NCI-H2171 treated with DMSO at 0.1 percent for 48 hours (cell line): ENCODE measurements at places on chromosomes 12 and 14.

- DNase-seq, result peak; percentile 53
These were observed 213.2 kb downstream of the C12orf50 start for GRCh38 chr12:87815771-87816585.

- no peak for DNase-seq
These were observed 68.5 kb downstream of the RASSF3 start for GRCh38 chr12:64678835-64679234.

DNA sequence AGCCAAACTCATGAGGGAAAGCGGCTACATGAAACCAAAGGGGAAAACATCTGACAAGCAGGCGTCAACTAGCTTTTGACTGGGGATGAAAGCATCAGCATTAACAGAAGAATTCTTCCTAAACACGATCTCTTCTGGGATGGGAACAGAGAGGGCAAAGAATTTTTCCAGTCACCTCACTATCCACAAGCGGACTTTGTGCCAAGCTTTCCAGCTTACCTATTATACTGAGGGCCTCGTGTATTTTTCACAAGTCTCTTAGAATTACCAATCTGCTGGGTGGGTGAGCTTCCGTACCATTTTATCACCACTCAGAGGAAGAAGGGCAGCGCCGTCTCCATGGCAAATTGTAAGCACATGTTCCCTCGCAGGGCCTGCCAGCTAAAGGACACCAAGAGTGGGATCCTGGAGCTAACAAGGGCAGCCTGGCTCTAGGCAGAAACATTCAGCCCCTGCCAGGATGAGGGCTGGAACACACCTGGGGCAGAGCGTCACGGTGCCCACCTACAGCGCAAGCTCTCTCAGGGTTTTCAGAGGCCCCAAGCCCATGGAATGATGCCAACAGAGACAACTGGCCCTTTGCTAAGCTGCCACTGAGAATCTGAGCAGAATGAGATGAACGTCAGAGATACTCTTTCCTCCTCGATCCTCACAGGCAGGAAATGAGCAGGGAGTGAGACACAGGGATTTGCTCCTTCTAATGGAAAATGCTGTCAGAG is 74.6 kb downstream of the CHGA start:
- no peak for DNase-seq

DNA sequence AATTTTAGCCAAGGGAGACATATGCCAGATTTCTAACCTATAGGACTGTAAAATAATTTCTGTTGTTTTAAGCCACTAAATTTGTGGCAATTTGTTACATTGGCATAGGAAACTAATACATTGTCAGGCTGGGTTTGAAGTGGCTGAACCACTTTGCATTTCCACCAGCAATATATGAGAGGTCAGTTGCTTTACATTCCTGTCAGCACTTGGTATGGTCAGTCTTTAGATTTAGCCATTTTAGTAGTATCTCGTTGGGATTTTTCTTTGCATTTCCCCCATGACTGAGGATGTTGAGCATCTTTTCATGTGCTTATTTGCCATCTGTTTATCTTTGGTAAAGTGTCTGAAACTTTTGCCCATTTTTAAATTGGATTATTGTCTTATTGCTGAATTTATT is 3.9 kb downstream of the PALS1 start:
- no peak for DNase-seq

DNA sequence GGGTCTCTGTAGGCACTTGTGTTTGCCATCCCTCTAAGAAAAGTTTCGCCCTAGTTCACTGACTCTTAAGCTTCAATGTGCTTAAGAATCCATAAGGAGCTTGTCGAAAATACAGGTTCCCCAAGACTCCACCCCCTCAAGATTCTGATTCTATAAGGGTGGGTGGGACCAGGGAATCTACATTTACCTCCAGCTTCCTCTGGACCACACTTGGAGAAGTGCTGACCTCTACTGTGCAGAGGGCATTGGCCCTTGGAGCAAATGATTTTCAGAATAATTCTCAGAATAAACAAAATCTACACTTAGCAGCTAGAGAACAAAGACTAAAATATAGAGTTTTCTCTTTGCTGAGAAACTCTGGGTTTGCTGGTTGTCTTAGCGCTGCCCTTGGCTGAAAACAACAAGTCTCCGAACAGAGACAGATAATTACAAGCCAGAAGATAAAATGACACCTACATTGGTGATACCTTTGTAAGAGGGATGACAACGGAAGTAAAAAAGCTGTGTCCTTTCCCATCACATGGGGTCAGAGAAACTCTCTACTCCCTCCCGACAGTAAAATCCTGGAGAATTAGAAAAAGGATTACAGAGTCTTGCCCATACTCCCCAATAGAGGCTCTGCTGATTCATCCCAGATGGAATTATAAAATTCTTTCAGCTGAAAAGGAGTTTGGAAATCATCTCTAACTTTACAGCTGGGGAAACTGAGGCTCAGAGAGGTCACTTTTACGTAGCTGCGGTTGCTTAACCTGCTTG is 4.8 kb downstream of the TGFB3 start:
- no peak for DNase-seq

DNA sequence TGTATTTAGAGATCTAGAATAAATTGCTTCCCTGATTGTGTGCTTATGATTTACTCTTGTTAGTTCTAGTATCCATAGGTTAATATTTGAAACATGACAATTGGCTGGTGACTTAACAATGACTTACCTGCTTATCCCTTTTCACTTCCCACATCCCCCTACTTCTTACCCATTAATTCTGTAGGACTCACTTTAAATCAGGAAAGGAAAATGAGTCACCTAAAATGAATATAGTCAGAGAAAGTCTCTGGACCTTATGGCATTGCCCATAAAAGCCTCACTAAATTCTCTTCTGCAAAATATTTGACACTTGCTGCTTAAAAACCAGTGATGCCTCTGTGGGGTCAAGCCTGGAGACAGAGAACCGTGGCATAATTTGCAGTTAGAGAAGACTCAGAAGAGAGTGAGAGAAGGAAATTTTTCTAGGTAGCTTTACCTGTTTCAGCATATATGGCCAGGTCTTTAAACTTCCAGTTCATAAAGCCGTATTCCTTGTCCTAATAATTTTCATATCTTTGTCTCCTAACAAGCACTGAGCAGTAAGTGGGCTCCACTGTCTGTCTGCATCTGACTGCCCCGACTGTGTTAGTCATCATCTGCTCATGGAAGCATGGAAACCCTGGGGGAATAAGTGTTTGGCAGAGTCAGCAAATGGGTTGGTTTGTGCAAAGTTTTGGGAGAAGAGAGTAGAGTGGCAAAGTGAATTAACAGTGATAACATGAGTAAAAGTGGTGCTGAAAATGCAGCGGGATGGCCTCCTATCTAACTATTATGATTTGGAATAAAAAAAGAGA is 294.4 kb downstream of the AKAP6 start:
- DNase-seq, result no peak

DNA sequence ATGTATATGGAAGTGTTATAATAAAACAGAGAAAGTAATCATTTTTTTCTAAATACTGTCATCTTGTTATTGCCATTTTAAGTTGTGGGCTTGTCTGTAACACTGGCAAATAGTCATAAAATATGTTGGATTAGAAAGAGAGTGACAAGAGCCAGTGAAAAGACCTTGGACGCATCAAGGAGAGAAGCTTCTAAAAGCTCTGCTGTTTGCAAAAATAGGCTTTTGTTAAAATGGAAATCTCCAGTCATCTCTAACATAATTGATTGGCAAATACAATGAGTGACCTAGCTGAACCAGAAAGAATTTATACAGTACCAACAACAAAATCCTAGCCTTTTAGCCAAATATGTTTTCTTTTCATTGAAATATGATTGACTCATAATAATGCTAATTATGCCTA is 245.8 kb upstream of the RMST start:
- no peak for DNase-seq

- no peak for DNase-seq
These were observed 64.1 kb upstream of the HIF1A start for GRCh38 chr14:61631045-61631687.

GRCh38 chr14:56147986-56148901 is 30.0 kb downstream of the PELI2 start:
- peak; percentile 35 for DNase-seq

- peak; percentile 70 for DNase-seq
These were observed 716 bp downstream of the TMEM179 start for GRCh38 chr14:104603711-104604401.

DNA sequence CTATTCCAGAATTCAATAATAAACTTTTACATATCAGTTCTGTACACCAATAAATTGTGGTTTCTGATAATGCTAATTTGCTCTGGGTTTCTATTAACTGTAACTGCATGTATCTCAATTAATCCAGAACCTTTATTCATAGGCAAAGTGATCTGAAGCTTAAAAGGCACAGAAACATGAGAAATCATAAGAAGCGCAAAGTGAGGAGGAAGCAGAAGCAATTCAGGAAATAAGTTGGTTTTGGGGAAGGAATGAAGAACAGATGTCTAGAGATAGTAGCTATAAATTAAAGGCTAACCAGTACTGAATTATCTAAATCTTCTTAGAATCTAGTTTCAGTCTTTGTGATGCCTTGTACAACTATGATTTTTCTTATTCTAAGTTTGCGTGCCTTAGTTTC is 24.6 kb downstream of the KERA start:
- no peak for DNase-seq

GRCh38 chr14:22188318-22188717 is 400.7 kb downstream of the DAD1 start:
- DNase-seq, result no peak

DNA sequence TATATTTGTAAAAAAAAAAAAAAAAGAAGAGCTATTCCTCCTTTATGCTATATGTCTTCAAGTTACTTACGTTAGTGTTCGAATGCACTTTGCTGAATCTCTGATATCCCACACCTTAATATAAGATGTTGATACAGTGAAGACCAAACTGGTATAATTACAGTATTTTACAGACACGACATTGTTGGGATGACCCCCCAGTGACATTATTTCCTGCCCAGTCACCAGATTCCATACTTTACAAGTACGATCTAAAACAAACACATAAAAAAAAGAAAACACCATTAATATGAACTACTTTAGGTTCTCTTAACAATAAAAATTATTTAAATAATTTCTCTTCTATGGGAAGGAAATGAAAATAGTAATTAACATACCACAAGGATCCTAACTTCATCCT is 133.4 kb downstream of the KIF21A start:
- DNase-seq, result no peak

DNA sequence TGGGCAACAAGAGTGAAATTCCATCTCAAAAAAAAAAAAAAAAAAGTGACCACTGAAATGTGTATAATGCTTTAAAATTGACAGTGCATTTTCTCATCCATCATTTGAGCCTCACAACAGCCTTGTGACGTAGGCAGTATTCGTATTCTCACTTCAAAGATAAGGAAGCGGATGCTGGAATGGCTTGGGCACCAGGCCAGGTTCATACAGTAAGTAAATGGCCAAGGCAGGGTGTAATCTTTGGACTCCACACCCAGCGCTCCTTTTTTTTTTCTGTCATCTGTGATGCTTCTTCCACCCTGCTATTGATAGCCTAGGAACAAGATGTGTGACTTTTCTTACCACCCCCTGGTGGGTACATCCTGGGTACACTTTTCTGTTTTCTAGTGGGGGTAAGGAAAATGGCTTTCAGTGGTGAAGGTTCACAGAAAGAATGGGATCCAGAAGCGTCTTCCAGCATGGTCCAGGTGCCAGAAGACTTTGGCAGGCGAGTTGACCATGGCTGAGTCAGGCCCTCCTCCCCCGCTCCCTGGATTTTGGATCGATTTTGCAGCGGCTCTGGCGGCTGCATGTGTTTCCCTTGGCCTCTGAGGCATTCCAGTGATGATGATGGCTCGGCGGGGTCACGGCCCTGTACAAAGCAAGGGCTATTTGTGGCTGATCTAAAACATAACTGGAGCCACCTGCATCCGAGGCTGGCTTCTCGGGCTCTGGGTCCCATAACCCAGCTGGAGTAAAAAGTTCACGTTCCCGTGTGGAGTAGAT is 110.6 kb downstream of the CACNA1C start:
- DNase-seq, result no peak

DNA sequence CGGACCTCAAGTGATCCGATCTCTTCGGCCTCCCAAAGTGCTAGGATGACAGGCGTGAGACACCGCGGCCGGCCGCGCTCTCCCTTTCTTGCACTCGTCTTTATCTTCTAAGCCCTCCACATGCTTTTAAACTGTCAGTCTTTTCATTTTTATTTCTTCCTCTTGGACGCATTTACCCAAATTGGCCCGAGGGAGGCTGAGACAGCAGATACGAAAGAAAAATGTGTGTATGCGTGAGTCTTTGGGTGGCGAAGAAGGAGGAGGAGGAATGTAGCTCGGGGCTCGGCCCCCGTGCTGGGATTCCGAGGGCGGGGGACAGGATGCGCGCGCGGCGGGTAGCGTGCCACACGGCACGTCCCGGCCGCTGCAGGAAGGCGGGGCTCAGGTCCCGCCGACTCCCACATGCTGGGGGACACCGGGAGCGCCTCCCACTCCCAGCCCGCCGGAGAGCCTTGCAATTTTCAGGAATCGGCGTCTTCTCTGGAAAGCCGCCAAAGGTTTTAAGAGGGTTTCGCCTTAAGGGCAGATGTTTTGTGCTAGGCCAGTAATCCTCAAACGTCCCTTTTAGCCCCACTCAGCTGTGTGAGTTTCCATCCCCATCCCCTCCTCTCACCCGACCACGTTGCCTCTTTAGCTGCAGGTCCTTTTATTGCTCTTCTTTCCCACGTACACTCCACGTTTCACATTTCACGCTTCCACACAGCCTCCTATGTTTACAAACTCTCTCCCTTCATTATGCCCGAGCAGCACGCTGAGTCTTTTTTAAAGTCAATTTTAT is 34.7 kb upstream of the SLC2A3 start:
- peak; percentile 100 for DNase-seq

- DNase-seq, result no peak
These were observed 154.1 kb upstream of the GRIP1 start for GRCh38 chr12:66832997-66833396.

GRCh38 chr12:47346251-47347019 is 266.7 kb upstream of the AMIGO2 start:
- DNase-seq, result no peak

DNA sequence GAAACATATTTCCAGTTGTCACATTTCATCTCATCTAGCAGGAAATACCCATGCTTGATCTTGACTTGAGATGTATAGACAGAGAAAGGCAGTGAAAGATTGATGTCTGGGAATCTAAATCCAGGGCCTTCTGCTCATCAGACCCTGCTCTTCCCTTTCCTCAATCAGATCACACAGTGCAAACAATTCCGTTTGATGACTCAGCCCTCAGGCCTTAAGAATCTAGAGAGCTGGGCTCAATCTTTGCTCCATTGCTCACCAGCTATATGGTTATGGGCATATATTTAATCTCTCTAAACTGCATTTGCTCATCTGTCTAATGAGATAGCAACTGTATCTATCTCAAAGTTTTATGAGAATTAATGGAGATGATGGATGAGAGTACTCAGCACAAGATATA is 201.8 kb upstream of the CCDC196 start:
- no peak for DNase-seq

- DNase-seq, result no peak
These were observed 3.7 kb upstream of the TM9SF1 start for GRCh38 chr14:24198814-24199524.

DNA sequence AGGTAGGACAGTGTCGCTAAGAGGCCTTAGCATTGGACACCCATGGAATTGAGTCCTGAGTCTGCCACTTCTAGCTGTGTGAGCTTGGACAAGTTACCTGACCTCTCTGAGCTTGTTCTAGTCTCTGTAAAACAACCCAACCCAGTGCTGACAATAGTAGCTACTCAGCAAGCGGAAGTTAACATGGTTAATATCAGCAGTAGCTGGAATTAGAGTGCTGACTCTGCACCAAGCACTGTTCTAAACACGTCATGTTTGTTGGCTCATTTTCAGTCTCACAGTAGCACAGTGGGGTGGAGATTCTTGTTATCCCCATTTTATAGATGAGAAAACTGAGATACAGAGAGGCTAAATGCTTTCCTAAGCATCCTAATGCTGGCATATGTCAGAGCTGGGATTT is 47.5 kb upstream of the RIN3 start:
- no peak for DNase-seq

GRCh38 chr14:76007852-76008251 is 22.3 kb downstream of the IFT43 start:
- DNase-seq, result no peak
